ENCODE measurements at places on chromosomes 5 and 9.

DNA sequence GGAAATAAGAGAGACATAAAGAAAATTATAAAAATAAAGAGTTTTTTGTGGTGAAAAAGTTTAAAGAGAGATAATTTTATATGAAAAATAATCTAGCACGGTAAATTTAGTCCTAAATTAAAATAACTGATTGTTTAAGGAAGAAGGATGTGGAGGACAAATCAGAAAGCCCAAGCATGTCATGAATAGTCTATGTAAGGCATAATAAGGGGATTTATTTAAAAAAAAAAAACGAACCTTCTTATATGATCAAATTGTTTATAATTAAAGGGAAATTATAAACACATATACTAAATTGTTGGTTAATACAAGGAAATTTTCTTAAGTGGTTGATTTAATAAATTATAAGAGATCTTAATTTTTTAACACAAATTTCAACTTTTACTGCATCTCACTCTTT, 551.8 kb upstream of the TYRP1 start:
- DNase-seq = no peak

DNA sequence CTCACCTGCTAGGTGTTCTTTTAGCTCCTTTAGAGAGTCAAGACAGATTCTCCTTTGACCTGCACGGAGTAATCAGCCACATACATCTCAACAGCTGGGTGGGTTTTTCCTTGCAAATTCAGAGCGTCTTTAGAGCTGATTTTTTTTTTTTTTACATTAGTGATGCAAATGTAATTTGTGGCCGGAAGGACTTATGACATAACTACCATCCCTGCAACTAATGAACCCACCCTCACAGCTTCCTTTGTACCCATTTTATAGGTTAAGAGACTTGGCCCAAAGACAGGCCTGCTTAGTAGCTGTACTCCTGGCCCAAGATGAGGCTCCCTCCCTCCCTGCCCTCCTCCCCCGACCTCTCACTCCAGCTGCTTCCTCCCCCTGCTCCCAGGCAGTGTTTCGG, 69.9 kb upstream of the NIPAL4 start:
- DNase-seq = no peak

DNA sequence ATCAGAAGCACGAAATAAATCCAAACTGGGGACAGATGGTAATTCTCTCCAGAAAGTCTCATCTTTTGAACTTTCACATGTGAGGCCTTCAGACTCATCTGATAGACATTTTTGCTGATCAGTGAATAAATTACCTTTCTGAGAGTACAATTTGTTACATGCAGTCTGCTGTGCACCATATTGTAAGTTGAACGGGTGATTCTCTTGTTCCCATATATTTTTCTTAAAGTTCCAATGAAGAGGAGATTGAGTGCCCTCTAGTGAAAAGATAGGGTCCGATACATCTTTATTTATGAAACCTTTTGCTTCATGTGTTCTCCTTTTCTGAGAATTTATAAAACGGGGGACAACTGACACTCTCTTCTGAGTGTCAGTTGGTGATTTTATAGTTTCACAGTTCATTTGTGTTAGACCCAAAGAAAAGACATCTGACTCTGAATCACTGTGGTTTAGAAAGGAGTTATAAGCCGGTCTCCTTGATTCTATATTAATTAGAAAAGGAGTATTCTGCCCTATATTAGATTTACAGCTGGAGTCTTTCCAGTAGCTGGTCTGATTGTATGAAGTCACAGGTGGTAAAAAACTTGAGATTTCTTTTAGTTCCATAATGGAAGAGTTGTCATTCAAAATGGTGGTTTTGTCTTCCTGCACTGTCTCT, 30.4 kb downstream of the GNG10 start:
- DNase-seq = peak; percentile 68

GRCh38 chr9:96423985-96424336, 5.8 kb upstream of the ZNF367 start:
- DNase-seq = no peak

GRCh38 chr9:37528652-37529471, 43.1 kb downstream of the POLR1E start:
- peak; percentile 69 for DNase-seq

GRCh38 chr5:79076819-79077218, 7.3 kb downstream of the BHMT2 start:
- no peak for DNase-seq

DNA sequence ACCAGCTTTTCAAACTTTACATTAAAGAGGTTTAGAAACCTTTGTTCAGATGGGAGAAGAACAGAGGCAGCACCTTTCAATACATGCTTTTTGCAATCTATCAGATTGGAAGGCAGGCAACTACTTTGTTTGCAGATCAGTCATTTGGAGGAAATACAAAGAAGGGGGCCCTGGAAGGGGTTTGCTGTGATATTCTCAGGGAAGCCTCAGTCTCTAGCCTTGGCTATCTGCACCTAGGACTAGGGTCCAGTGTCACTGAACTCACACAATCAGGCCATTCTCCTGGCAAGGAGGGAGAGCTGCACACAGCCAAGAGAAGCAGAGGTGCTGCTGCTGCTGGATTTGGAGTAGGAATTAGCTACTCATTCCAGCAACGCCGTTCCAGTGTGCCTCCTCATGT, 79.5 kb downstream of the CRB2 start:
- DNase-seq = no peak
